CD4-positive, alpha-beta T cell treated with Interleukin-21 for 1 hour (primary cell): ENCODE measurements at places on chromosomes 2 and 18.
A peak's percentile ranks its signal among the peaks of the same experiment; 100 is the strongest.

GRCh38 chr2:220263300-220263699 is 635.9 kb downstream of the SLC4A3 start:
- no peak for DNase-seq

DNA sequence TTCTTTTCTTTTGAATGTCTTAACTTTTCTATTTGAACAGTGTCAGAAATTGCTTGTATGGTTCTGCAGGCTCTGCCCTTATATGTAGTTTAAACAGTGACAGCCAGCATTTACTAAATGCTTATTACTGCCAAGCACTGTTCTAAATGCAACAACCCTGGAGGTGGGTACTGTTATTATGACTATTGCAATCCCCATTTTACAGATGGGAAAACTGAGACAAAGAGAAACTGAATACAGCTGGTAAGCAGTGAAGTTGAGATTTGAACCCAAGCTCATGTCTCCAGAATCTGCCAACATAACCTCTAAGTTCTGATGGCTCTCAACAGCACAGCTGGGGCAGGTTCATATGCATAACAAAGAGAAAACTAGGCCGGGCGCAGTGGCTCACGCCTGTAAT is 105.7 kb upstream of the GATA6 start:
- DNase-seq, result no peak

GRCh38 chr2:168758970-168759820 is 43.2 kb upstream of the NOSTRIN start:
- DNase-seq, result peak; percentile 63

- no peak for DNase-seq
Observed at GRCh38 chr2:160351956-160352355, 141.7 kb downstream of the RBMS1 start.

DNA sequence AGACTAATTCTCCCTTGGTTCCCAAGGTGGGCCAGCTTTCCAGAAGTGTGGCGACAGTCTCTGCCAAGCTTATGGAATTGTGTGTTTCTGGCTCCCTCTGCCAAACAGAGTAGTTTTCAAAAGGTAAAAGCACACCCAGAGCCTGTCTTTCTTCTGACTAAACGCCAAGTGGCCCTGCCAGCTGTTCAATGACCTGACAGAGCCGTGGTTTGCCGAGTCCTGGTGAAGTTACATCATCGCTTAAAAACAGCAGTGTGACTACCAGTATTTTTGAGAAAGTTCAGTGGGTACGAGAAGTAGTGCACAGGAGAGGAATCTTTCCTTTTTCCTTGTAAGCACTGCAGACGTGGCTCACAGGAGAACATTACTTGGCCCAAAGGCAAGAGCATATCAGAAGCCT is 1.9 kb downstream of the PER2 start:
- DNase-seq, result no peak

DNA sequence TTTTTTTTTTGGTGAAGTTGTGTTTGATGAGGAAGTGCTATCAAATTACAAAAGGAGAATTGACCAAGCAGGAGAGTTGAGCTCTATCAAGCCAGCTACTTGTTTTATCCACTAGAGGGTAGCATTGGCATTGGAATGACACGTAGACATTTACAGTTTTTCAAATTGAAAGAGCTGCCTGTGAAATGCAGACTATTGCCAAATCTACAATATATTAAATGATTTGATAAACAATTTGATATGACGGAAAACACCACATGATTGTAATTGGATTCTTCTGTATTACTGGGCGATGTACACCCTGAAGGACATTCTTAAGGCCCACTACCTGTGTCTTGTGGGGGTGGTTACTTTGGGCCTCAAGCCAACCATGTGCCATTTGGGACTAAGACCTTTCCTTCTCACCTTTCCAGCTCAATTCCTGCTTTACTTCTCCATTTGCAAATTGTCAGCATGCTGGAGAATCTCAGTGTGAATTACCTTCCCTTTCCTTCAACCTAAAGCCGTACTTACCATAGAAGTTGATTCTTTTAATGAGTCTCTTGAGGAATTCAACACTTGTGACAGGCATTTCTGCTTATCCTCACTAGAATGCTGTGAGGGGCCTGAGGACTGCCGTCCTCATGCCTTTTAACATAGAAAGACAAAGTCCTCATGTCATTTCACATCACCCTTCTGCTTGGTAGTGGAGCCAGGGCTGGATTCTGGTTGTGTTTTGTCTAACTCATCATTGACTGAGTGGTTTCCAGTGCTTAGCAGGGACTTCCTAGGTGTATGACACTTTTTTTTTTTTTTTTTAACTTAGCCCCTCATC is 134.8 kb upstream of the THUMPD2 start:
- peak; percentile 34 for DNase-seq

DNA sequence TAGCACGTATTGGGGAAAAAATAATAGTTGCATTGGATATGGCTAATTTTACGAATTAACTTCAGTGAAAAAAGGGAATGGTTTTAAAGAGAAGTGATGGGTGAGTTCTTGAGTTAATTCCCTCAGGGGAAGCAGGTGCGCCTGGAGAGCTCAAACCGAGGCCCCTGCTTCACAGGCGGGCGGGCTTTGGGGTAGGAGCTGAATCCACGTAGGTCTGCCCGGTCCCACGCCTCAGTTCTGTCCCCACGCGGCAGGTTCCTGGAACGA is 44.1 kb downstream of the GORASP2 start:
- DNase-seq, result no peak

GRCh38 chr2:83305758-83306378 is 1153.2 kb downstream of the SUCLG1 start:
- no peak for DNase-seq

DNA sequence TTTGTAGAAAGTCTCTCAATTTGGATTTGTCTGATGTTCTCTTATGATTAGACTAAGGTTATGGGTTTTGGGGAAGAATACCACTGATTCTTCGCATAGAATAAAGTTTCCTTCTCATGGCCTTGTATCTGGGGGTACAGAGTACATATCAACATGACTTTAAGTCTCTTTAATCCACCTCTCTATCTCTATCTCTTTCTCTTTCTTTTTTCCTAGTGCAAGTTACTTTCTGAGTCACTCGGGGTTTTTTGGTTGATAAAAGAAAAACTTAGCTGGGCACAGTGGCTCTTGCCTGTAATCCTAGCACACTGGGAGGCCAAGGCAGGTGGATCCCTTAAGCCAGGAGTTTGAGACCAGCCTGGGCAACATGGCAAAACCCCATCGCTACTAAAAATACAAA is 100.1 kb upstream of the MAP4K3 start:
- DNase-seq, result no peak

GRCh38 chr18:74498712-74499627 is 2.8 kb downstream of the CNDP2 start:
- peak; percentile 82 for DNase-seq

GRCh38 chr2:132252894-132253264 is 91.1 kb upstream of the ANKRD30BL start:
- no peak for DNase-seq

DNA sequence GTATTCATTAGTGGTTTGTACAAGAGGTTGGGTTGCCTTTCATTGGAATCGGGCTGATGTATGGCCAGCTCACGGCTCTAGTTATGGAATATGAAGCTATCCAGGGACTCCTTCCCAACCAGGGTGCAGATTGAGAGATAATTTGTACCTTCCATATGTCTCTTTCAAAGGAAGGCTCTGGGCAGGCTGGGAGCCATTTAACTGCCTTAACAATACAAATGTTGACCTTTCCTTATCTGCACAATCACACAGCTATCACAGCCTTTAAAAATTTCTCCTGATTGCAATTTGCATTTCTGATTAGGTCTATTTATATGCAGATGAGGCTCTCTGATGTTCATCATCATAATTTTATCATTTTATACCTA is 58.7 kb downstream of the MYO3B start:
- DNase-seq, result no peak

DNA sequence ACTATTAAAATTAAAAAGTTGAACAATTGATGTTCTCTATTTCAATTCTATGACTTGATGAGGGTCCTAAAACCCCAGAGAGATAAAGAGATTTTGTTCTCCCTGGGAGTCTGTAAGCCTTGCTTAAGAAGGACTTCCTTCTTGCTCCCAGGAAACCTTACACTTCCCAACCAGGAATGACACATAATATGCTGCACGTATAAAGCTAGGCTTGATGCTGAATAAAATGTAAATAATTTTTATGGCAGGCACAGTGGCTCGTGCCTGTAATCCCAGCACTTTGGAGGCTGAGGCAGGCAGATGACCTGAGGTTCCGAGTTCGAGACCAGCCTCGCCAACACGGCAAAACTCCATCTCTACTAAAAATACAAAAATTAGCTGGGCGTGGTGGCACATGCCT is 27.8 kb downstream of the SPIRE1 start:
- DNase-seq, result no peak

DNA sequence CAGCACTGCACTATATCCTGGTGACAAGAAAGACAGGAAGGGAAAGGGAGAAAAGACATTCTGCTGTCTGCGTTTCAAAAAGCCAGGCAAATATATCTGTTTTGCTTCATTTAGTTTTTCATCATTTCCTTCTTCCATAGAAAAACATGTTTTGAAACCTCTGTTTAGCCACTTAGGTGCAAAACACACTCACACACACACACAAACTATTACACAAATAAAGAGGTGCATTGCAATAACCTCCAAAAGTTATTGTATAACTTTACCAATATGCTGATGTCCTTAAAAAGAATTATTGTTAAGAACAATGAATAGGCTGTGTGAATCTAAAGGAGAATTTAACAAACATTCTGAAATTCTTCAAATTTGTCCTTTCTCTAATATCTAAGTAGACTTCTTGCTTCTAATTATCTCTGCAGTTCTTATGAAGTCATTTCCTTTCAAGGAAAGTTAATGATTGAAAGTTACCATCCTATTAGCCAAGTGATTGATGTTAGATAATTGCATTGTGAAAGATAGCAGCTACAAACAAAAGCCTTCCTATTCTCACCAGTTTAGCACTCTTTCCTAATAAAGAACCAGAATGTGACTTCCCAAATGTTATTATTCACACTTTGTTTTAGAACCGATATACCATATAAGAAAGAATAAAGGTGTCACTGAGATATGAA is 516.7 kb downstream of the KCNJ3 start:
- DNase-seq, result no peak

DNA sequence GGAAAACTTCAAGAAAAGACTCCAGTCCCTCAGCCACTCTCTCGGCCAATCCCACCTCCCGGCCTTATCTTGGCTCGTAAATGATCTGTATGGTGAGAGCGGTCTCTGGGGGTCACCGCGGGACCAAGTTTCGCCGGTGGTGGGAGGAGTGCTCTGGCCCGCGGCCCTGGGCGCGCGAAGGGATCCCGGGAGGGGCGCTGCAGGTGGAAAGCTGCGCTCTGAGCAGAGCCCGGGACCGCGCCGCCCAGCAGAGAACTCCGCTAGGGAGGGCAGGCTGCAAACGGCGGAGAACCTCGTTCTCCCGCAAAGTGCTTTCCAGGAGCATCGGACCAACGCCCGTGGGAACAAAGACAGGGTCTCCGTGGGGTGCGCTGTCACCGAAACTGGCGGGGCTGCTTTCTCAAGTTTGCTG is 622 bp downstream of the LRP2 start:
- DNase-seq, result no peak

DNA sequence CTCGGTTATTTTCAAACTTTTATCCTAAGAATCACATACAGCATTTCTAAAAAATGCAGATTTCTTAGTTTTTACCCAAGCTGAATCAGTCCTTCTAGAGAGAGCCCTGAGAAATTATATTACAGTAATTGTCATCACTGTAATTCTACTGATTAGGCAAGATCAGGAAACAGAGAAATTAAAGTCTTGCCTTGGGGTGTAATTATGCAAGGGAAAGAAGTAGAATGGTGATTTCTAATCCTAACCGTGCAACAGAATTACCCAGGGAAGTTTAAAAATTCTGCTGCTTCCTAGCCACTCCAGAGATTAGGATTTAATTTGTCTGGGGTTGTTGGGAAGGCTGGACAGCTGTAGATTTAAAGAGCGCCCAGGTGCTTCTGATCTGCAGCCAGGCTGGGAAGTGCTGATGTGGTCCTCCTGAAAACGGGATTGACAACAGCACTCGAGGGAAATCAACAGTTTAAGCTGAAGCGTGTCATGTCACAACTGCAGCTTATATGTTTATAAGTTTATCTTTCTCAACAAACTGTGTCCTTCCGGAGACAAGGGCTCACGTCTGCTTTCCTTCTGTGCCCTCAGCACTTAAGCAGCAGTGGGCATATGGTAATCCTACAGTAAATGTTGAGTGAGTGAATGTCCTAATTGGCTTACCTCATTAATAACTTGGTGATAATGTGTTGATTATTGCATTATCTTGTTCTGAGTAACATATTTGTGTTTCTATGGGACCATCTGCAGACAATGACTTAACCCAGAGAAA is 671.9 kb upstream of the SOX11 start:
- DNase-seq, result no peak

GRCh38 chr2:84971510-84972206 is 697 bp downstream of the KCMF1 start:
- peak; percentile 76 for DNase-seq

DNA sequence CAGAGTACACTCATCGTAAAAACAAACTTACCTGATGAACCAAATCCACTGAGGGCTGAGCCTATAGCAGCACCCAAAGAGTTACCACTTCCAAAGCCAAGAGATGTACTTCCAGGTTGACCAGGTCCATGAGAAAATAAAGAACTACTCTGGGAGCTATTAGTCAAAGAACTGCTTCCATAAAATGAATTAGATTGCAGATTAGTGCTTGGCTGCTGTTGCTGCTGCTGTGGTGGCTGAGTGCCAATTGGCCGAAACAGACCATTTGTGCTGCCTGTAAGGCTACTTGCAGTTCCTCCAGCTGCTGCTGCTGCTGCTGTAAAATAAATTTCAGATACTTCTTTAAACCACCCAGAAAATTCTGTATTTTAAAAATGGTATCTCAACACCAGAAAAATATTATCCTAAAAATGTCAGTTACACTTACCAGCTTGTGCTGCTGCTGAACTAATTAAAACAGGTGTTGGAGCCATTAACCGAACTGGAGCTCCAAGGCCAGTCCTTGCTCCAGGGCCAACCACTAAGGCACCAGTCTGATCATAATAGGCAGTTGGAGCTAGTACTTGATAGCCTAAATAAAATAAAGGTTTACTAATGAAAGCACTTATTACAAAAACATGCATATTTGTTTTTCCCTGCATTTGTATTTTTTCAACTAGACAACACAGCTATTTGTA is 58.1 kb upstream of the SDC1 start:
- no peak for DNase-seq

GRCh38 chr2:98556344-98557033 is 51.8 kb downstream of the COA5 start:
- DNase-seq, result peak; percentile 15

- no peak for DNase-seq
Observed at GRCh38 chr2:149579972-149580882, 7.3 kb downstream of the MMADHC start.
